ENCODE measurements at places on chromosomes 12 and 14. TPM values are rescaled to one million over a fixed set of nuclear protein-coding genes. Genes with fewer than 3 reads are reported as not detected.

The LRP6 gene
- total RNA-seq = 1.6 TPM

The DCAF5 gene
- 48.3 TPM for total RNA-seq

The GPX2 gene
- total RNA-seq = not detected

The NINJ2 gene
- 3.5 TPM for total RNA-seq

The PTPN21 gene
- total RNA-seq = 0.22 TPM

The NRXN3 gene
- not detected for total RNA-seq

Data from activated naive CD4-positive, alpha-beta T cell treated with anti-CD3 and anti-CD28 coated beads, Interleukin-2, amount 10 ng/mL, durations not matched to agents 5 hours and 36 hours (primary cell).